Fibroblast of the conjunctiva (primary cell): ENCODE measurements at places on chromosomes 2 and 18.

DNA sequence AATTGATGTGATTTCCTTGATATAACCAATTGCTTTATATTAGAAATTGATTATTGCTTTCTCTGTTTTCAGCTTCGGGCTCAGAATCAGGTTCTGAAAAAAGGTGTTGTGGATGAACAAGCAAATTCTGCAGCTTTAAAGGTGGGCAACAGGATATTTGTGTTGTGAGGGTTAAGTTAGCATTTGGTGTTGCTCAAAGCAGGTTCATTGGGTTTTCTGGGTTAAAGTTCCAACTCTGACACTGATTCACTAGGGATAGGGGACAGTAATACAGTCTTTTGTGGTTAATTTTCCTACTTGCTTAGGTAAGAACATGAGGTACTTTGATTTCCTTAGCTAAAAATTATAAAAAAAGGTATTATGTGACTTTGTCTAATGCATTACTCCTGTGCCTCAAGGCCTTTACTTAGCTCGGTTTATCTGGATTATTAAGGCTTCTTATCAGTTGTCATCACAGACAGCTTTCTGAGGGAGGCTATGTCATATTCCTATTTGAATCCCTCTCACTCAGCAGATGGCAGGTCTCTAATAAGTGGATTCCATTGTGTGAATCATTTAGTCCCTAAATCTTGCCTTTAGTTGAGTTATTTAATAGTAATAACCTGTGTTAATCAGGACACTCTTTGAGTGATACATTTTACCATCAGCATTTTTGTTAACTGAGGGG lies 78.9 kb upstream of the STON1 start:
- no peak for DNase-seq

- DNase-seq = no peak
Observed at GRCh38 chr2:221104361-221104811, 467.7 kb downstream of the EPHA4 start.

GRCh38 chr2:16588565-16588964 lies 77.1 kb downstream of the CYRIA start:
- DNase-seq = no peak

- DNase-seq = no peak
Observed at GRCh38 chr2:54845514-54845913, 122.1 kb downstream of the EML6 start.

DNA sequence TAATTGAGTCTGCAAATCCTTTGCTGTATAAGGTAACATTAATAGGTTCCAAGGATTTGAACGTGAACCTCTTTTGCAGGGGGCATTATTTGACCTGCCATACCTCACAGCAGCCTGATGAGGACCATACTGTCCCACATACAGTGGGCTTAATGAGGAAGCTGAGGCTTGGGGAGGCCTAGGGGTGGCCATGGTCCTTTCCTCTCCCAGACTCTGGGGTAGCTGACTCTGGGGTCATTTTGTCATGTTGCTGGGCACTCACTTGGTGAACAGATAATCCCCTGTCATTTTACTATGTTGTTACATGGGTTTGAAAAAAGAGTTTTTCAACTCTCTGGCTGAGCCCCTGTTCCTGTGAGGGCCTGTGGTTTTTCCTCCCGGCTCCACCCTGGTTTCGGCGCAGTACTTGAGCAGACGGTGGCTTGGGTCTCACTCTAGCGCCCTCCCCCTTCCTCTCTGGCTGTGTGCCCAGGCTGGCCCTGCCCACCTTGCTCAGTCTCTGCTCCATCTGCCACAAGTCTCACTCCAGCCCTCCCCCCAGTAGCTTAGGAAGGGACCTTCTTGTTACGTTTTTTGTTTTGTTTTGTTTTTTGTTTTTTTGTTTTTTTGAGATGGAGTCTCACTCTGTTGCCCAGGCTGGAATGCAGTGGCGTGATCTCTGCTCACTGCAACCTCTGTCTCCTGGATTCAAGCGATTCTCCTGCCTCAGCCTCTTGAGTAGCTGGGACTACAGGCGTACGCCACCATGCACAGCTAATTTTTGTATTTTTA lies 21.0 kb downstream of the INPP4A start:
- DNase-seq = peak; percentile 36

DNA sequence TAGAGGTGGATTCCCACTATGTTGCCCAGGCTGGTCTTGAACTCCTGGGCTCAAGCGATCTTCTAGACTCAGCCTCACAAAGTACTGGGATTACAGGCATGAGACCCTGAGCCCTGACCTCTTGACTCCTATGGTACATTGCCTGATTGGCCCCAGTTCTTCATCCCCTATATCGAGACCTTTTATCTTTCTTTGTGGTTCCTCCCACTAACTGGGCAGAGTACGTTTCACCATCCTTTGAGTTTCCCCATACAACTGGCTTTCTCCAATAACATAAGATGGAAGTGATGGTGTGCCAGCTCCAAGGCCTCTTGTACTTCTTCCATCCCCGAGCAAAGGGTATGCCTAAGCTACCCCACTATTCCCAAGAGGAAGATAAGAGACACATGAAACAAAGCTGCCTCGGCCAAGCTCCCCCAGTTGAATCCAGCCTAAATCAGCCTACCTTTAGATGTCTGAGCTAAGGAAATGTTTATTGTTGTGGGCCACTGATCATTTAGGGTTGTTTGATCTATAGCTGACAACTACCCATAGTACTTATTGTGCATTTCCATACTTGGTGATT lies 8.3 kb upstream of the TMEM247 start:
- DNase-seq = no peak

- DNase-seq = no peak
Observed at GRCh38 chr2:44889096-44889495, 52.4 kb upstream of the SIX3 start.

DNA sequence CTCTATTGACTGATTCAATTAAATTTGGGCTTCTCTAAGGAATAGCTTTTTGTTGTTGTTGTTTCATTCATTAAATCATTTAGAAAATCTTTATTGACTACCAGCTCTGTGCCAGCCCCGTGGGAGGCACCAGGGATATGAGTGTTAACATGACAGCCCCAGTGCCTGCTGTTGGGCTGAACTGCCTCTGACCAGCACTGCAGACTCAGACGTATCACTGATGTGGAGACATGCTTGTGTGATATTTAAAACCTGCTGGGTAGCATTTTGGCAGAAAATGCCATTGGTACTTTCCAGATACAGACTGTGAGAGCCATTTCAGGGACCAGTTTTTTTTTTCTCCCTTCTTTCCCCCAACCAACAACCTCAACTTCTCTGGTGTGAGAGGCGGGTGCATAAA lies 38.6 kb upstream of the KCNF1 start:
- no peak for DNase-seq
